ENCODE measurements at places on chromosomes 2 and 18.

- DNase-seq, result no peak
These were observed 13.9 kb upstream of the SMCHD1 start for GRCh38 chr18:2641638-2642037.

DNA sequence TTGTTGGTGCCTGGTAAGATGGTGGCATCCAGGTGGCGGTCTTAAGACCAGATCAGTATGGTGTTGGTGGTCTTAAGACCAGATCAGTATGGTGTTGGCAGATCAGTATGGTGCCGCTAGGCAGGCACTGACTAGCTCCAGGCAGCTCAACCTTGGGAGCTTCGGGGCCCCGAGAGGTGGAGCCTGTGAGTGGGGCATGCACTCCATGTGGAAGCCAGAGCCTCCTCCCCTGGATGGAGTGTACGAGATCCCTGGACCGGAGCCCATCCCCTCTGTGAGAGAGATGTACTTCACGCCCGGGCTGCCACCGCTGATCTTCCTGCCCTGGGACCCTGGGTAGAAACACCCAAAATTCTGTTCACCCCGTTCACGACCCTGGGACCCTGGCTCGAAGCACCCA lies 19.0 kb downstream of the MALT1 start:
- DNase-seq, result no peak

- no peak for DNase-seq
These were observed 8.1 kb downstream of the EMX1 start for GRCh38 chr2:72925328-72925943.

GRCh38 chr2:84846041-84846663 lies 34.7 kb downstream of the TRABD2A start:
- no peak for DNase-seq

DNA sequence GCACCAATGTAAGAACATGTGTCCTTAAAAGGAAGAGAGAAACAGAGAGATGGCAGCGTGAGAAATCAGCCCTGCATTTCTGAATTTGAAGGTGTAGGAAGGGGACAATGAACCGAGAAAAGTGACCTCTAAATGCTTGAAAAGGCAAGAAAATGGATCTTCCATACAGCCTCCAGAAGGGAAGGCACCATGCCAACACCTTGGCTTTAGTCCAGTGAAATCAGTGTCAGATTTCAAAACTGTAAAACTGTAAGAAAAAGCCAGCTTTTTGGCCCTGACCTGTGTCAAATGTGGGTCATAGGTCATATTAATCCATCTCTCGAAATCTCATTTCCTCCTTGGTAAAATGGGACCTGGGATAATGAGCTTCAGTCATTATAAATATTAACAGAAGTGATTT lies 762.3 kb downstream of the DCDC2C start:
- no peak for DNase-seq

DNA sequence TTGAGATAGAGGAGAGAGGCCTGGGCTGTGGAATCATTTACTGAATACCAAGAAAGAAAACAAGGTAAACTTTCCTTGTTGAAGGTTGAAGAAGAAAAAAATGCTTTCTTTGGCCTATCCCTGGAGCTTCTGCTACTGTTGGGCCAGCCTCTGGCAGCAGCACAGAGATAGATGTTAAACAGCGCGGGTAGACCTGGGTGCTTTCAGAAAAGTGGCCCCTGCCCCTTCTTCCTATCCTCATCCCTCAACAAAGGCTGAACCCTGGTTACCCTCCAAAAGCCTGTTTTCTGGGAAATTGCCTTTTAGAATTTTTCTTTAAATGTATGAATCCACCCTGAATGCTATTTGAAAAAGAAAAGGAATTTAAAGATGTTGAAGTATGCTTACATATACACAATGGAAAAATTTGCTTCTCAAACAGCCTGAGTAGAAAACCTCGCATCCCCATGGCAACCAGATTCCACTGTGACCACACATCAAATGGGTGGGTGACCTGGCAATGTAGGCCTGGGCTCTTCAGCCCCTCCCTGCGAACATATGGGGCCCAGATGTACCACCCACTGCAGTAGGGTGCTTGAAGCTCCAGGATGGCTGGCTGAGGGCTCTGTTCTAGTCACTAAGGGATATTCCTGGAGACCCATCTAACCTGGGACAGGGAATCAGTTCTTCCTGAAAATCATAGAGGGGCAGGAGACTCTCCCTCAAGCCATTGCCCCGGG lies 23.4 kb upstream of the CHRNA1 start:
- DNase-seq, result peak; percentile 100

DNA sequence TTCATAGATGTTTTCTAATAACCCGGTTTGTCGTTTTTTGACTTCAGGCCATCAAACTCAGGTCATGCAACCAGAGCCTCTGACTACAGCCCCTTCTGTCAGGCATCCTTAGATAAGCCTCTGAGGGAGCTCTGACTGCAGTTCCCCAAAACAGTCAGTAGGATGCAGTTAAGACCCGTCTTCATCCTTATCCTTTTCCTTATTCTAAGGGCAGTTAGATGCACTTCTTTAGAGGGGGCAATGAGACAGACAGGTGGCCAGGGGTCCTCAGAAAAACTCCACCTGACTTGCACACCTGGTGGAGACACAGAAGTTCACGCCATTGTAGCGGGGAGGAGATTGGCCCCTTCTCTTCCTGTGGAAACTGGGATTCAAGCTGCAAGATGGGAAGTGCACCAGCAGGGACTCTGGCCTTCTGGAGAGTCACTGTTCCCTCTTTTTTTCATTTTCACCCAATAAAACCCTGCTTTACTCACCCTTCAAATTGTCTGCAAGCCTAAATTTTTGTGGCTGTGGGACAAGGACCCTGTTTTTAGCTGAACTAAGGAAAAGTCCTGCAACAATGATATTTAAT lies 104.8 kb upstream of the TFPI start:
- no peak for DNase-seq

GRCh38 chr18:79496978-79497637 lies 101.4 kb downstream of the NFATC1 start:
- no peak for DNase-seq

DNA sequence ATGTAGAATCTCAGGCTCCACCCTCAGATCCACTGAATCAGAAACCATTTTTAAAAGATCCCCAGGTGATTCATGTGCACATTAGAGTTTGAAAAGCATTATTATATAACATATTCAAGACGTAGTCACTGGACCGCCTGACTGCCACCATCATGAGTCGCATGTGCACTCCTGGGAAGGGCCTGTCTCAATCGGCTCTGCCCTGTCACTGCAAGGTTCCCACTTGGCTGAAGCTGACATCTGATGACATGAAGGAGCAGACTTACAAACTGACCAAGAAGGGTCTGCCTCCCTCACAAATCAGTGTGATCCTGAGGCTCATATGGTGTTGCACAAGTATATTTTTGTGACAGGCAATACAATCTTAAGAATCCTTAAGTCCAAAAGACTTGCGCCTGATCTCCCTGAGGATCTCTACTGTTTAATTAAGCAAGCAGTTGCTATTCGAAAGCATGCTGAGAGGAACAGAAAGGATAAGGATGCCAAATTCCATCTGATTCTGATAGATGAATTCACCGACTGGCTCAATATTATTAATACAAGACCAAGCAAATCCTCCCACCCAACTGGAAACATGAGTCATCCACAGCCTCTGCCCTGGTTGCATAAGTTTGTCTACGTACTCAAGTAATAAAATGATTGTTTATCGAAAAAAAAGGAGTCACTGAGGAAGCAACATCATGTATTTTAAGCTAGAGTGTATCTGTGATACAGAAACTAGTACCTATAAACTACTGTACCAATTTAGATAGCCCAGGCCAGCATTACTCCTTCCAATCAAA lies 26.2 kb downstream of the ATAD2B start:
- DNase-seq, result peak; percentile 79

DNA sequence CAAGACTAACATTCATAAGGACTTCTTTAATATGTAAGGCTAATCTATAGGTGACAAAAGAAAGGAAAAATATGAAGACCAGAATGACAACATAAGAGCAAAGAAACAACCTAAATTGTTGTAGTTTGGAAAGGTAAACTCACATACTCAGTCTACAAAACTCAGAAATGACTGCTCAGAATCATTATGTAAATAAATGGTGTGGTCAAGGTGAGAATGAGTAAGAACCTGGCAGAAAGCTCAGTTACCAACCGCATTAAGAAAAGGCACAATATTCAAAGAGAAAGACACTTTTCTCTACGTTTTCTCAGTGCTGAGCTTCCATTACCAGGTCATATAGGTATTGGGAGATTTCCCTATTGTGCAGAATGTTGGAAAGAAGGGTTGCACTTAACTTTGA lies 15.8 kb downstream of the ATF2 start:
- DNase-seq, result no peak

GRCh38 chr2:181231886-181232621 lies 225.1 kb upstream of the ITGA4 start:
- peak; percentile 18 for DNase-seq

- DNase-seq, result no peak
These were observed 257.2 kb upstream of the HDAC4 start for GRCh38 chr2:239657992-239658391.

- no peak for DNase-seq
These were observed 97.1 kb downstream of the INHBB start for GRCh38 chr2:120442923-120443571.

- DNase-seq, result no peak
These were observed 69.4 kb upstream of the ARHGAP28 start for GRCh38 chr18:6659963-6660725.

GRCh38 chr2:176544991-176545956 lies 276.0 kb downstream of the MTX2 start:
- DNase-seq, result no peak

GRCh38 chr2:11679016-11679415 lies 9.0 kb upstream of the NTSR2 start:
- DNase-seq, result no peak

DNA sequence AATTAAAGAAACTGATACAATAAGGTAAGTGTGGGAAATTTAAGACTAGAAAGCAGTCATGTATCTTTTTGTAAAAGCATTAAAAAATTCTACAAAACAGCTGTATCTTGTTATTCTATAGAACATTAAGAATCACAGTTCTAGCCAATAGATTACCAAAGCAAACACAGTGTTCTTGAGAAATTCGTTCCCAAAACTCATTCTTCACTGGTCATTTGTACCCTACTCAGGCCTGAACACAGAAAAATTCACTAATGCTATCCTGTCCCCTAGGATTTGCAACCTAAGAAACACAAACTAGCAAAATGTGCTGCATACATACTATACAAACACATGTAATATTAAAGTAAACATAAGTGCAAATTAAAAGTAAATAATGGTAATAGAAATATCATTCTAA lies 29.1 kb downstream of the ERMN start:
- DNase-seq, result no peak

GRCh38 chr2:1997976-1998375 lies 253.7 kb upstream of the PXDN start:
- no peak for DNase-seq

DNA sequence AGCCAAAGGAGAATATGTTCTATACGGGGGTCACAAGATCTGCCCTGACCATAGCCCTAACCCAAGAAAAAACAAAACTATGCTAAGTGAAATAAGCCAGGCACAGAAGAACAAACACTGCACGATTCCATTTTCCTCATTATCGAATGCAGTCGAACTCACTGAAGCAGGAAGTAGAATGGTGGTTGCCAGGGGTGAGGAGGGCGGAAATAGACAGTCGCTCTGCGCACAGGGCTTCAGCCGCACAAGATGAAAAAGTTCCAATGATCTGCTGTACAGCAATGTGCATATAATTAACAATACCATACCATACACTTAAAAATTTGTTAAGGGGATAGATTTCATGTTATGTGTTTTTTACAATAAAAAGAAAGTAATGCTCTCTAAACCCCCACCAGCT lies 257.7 kb downstream of the TXNL1 start:
- DNase-seq, result no peak

DNA sequence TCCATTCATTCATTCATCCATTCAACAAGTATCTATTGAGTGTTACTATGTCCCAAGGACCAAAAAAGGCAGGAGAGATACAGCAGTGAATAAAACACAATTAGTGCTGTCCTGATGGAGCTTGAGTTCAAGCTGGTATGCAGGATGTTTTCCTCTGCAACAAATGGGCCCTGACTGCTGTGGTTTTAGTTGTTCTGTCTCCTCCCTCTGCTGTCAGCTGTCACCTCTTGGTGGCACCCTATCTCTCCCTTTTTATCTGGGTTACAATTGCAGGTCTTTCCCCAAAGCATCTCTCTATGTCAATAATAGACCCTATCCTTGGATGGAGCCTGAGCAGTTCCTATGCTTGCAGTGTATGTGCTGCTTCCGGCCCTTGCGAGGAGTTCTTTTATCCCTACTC lies 304.8 kb downstream of the PDE11A start:
- DNase-seq, result no peak

DNA sequence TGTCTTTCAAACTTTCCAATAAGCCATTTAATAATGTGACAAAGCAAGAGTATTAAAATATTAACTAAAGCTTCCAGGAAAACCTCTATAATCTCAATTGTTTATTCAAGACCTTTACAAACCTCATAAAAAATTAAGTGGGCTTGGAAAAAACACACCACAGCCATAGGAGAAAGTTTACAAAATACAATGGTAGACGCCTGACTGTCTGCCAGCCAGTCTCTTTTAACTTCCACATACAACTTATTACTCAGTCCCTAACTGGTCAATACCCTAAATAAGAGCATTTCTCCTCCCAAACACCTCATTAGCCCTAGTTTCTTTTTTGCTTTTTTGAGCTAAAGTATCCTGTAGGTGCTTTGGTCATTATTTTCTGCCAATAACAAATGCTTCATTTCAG lies 247.4 kb upstream of the CYP26B1 start:
- DNase-seq, result no peak

Measured in BJ (cell line).